ENCODE measurements at places on chromosomes 3 and 15. TPM values are rescaled to one million over a fixed set of nuclear protein-coding genes. Genes with fewer than 3 reads are reported as not detected.

Gene ANKUB1
- not detected for total RNA-seq

Gene NPAP1
- not detected for total RNA-seq

Gene TIPIN
- 3.1 TPM for total RNA-seq

Gene SAMMSON
- not detected for total RNA-seq

Gene UBA3
- 41.2 TPM for total RNA-seq

Gene NEK11
- total RNA-seq = 2.9 TPM

Gene TEX264
- total RNA-seq = 21.4 TPM

Gene NEO1
- total RNA-seq = 29.1 TPM

Gene GALNT15
- 5.5 TPM for total RNA-seq

Data from psoas muscle (tissue), 8 donors.